SK-MEL-5 (cell line): ENCODE measurements at places on chromosomes 7 and 10. TPM values are rescaled to one million over a fixed set of nuclear protein-coding genes. Genes with fewer than 3 reads are reported as not detected.

JAKMIP3 gene
- total RNA-seq, result 0.03 TPM in 1 of 2 replicates, not detected in the other

FGFBP3 gene
- 0.72 and 0.74 TPM in 2 replicates for total RNA-seq

KCNK18 gene
- total RNA-seq, result not detected in 2 replicates

MBL2 gene
- total RNA-seq, result 0.16 TPM in 1 of 2 replicates, not detected in the other

SLC16A12 gene
- not detected in 2 replicates for total RNA-seq

BLNK gene
- not detected in 2 replicates for total RNA-seq

C10orf53 gene
- total RNA-seq, result not detected in 2 replicates

BHLHA15 gene
- not detected in 2 replicates for total RNA-seq

TMEM196 gene
- not detected in 2 replicates for total RNA-seq

MAGI2 gene
- 2.0 and 3.5 TPM in 2 replicates for total RNA-seq

OGDHL gene
- total RNA-seq, result 15.8 and 16.3 TPM in 2 replicates

SLC26A3 gene
- not detected in 2 replicates for total RNA-seq

MYL10 gene
- 1.1 TPM in 1 of 2 replicates, not detected in the other for total RNA-seq

NYAP1 gene
- total RNA-seq, result 0.53 and 0.61 TPM in 2 replicates

IL6 gene
- 20.5 and 27.7 TPM in 2 replicates for total RNA-seq

AOC1 gene
- 0.05 and 0.21 TPM in 2 replicates for total RNA-seq
